Lower lobe of right lung (tissue), 2 donors: ENCODE measurements at places on chromosomes 5 and 9. TPM values are rescaled to one million over a fixed set of nuclear protein-coding genes. Genes with fewer than 3 reads are reported as not detected.

Gene SPINK13
- not detected for total RNA-seq

Gene KIAA0825
- total RNA-seq: 5.5 TPM

Gene KCNN2
- total RNA-seq: 1.2 TPM

Gene FOXD4L3
- 0.21 TPM for total RNA-seq

Gene ZDHHC11
- total RNA-seq: 28.7 TPM

Gene SAPCD2
- total RNA-seq: 0.86 TPM

Gene COL5A1
- 29.0 TPM for total RNA-seq

Gene NPR3
- 35.8 TPM for total RNA-seq

- H3K27ac ChIP-seq: no peak overlapping the region
- no peaks in the 10 kb centered on the region for H3K4me1 ChIP-seq
- H3K4me3 ChIP-seq: no peak overlapping the region
- H3K27me3 ChIP-seq: no peaks in the 10 kb centered on the region
- H3K36me3 ChIP-seq: peaks cover 22% of the 10 kb centered on the region
- DNase-seq: no peak
Measured at GRCh38 chr5:62627901-62628300, 49.3 kb downstream of the LRRC70 start.

GRCh38 chr5:170923910-170924620, 62.2 kb downstream of the RANBP17 start:
- no peaks in the 10 kb centered on the region for H3K4me1 ChIP-seq
- H3K4me3 ChIP-seq: no peak overlapping the region
- DNase-seq: no peak

GRCh38 chr5:74594137-74595040, 46.1 kb downstream of the ENC1 start:
- H3K4me1 ChIP-seq: peaks cover 13% of the 10 kb centered on the region
- no peak for DNase-seq
- H3K4me3 ChIP-seq: no peak overlapping the region
- H3K36me3 ChIP-seq: no peaks in the 10 kb centered on the region
- H3K27me3 ChIP-seq: no peaks in the 10 kb centered on the region

DNA sequence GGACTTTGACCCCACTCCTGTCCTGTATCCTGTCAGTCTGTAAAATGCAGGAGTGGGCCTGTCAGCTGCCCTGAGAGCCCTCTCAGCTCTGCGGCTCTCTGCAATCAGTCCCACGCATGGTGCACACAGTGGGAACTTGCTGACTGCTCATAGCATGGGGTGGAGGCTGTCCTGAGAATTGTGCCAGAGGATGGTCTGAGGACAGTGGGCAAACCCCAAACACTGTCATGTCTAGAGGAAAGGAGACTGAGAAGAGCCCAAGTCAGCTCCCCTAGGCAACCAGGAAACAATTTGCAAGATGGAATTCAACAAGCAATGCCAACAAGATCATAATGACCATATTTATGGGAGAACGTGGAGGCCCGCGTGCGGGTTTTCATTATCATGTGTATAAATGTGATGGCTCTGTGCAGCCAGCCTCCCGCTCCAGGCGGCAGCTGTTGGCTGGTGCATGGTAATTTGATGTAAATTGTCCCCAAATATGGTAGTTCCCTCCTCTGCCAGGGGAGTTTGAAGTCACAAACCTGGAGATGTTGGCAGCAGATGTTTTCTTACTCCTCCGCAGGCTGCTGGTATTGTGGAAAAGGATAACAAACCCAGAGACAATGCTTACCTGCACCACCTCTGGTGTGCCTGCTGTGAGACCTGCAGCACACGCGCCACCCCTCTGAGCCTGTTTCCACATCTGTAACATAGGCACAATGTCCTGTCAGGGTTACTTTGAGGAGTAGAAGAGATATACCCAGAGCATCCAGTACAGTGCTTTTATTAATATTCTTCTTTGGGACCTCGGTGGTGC, 39.8 kb upstream of the ALDH1B1 start:
- no peaks in the 10 kb centered on the region for H3K36me3 ChIP-seq
- no peak overlapping the region for H3K27ac ChIP-seq
- DNase-seq: no peak
- no peaks in the 10 kb centered on the region for H3K4me1 ChIP-seq
- no peaks in the 10 kb centered on the region for H3K27me3 ChIP-seq
- H3K4me3 ChIP-seq: no peak overlapping the region

GRCh38 chr5:169978714-169979113, 1.6 kb downstream of the INSYN2B start:
- no peak overlapping the region for H3K4me3 ChIP-seq
- H3K36me3 ChIP-seq: peaks cover 4% of the 10 kb centered on the region
- H3K4me1 ChIP-seq: no peaks in the 10 kb centered on the region
- DNase-seq: no peak

GRCh38 chr5:178214160-178214803, 9.9 kb downstream of the HNRNPAB start:
- H3K27me3 ChIP-seq: no peaks in the 10 kb centered on the region
- H3K4me1 ChIP-seq: peaks cover 13% of the 10 kb centered on the region
- no peak overlapping the region for H3K27ac ChIP-seq
- peaks cover 83% of the 10 kb centered on the region for H3K36me3 ChIP-seq
- peak; percentile 16 for DNase-seq

DNA sequence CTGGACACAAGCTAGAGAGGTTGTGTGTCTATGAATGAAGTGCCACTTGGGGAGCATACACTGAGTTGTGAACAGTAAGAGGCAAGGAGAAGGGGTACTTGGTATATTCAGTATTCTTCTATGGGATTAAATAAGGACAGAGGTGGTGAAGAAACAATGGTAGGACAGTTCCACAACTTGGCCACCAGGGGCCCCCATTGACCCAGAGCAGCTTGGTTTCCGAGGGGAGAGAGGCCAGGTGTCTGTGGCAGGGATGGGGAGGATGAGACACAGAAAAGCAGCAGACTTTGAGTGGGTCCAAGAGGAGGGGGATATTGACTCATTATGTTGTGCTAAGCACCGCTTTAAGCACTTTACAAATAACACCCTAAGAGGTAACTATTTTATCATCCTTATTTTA, 220.6 kb downstream of the MELK start:
- no peaks in the 10 kb centered on the region for H3K36me3 ChIP-seq
- no peaks in the 10 kb centered on the region for H3K27me3 ChIP-seq
- no peak for DNase-seq
- no peak overlapping the region for H3K27ac ChIP-seq
- no peaks in the 10 kb centered on the region for H3K4me1 ChIP-seq

- H3K4me3 ChIP-seq: no peak overlapping the region
- no peaks in the 10 kb centered on the region for H3K27me3 ChIP-seq
- H3K4me1 ChIP-seq: peaks cover 9% of the 10 kb centered on the region
- no peak overlapping the region for H3K27ac ChIP-seq
- no peaks in the 10 kb centered on the region for H3K36me3 ChIP-seq
- no peak for DNase-seq
Measured at GRCh38 chr5:40601198-40601868, 78.4 kb upstream of the PTGER4 start.

GRCh38 chr9:107942291-107942690, 452.7 kb upstream of the KLF4 start:
- H3K4me3 ChIP-seq: no peak overlapping the region
- no peaks in the 10 kb centered on the region for H3K36me3 ChIP-seq
- DNase-seq: no peak
- H3K4me1 ChIP-seq: no peaks in the 10 kb centered on the region
- H3K27ac ChIP-seq: no peak overlapping the region
- no peaks in the 10 kb centered on the region for H3K27me3 ChIP-seq

DNA sequence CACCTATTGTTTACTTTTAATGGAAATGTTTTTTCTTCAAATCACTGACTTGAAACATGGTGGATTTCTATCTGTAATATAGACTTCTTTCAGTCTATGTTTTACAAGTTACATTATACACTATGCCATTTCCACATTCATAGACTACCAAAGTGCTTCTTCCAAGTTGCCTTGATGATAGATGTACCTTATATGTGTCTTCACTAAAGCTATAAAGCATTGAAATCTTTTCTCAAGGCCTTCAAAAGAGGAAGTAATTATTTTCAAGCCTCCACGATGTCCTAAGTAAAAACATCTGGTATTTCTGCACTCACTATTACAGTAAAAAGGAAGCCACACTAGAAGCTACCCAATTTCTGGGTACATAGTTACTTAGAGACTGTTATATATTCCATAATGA, 113.3 kb downstream of the FGF10 start:
- no peak overlapping the region for H3K27ac ChIP-seq
- H3K27me3 ChIP-seq: no peaks in the 10 kb centered on the region
- H3K4me1 ChIP-seq: no peaks in the 10 kb centered on the region

- H3K27ac ChIP-seq: no peak overlapping the region
- H3K36me3 ChIP-seq: no peaks in the 10 kb centered on the region
- no peak for DNase-seq
- no peaks in the 10 kb centered on the region for H3K27me3 ChIP-seq
- no peak overlapping the region for H3K4me3 ChIP-seq
Measured at GRCh38 chr5:116436674-116437350, 137.8 kb downstream of the SEMA6A start.

DNA sequence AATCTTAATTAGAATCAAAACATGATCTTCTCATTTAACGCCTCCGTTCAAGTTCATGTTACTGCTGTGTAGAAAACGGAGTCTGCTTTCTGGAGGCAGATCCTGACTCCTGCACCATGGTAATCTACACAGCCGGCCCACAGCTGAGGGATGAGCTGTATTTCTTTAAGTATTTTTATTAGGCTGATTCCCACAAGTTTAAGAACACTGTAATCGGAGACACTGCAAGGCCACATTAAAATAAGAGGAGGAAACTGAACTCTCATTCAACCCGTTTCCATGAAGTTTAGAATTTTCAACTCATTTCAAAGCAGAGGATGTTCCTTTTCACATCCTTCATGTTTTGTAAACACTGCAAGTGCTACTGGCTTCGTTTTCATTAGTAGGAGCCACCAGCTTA, 372.2 kb downstream of the NFIB start:
- H3K27me3 ChIP-seq: no peaks in the 10 kb centered on the region
- no peaks in the 10 kb centered on the region for H3K36me3 ChIP-seq
- H3K4me1 ChIP-seq: peaks cover 4% of the 10 kb centered on the region
- DNase-seq: no peak
- no peak overlapping the region for H3K4me3 ChIP-seq

- H3K4me3 ChIP-seq: no peak overlapping the region
- peaks cover 4% of the 10 kb centered on the region for H3K36me3 ChIP-seq
- no peak overlapping the region for H3K27ac ChIP-seq
- H3K4me1 ChIP-seq: peaks cover 6% of the 10 kb centered on the region
Measured at GRCh38 chr5:103006921-103007320, 113.0 kb downstream of the GIN1 start.

DNA sequence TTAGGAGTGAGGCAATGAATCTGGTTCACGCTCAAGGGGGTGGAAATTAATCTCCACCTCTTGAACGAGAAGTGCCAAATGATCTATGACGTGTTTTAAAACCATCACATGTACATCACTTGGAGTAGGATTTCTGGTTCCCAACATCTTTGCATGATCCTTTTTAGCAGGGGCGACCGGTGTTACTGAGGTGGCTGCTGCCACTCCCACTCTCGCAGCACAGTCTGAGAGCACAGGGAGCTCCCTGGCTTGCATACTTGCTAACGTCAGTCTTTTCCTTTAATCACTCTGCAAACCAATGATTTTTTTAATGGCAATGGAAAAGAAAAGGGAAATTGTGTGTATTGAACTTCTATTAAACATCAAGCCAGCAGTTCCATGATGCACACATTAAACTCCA, 624.4 kb downstream of the IRX1 start:
- no peaks in the 10 kb centered on the region for H3K4me1 ChIP-seq
- H3K4me3 ChIP-seq: no peak overlapping the region
- no peaks in the 10 kb centered on the region for H3K27me3 ChIP-seq
- DNase-seq: no peak

GRCh38 chr9:133121915-133122550, 993 bp upstream of the RALGDS start:
- peak; percentile 76 for DNase-seq
- no peak overlapping the region for H3K4me3 ChIP-seq
- H3K4me1 ChIP-seq: peaks cover 79% of the 10 kb centered on the region
- no peaks in the 10 kb centered on the region for H3K27me3 ChIP-seq
- peak overlapping the region; percentile 83 for H3K27ac ChIP-seq
- H3K36me3 ChIP-seq: no peaks in the 10 kb centered on the region

DNA sequence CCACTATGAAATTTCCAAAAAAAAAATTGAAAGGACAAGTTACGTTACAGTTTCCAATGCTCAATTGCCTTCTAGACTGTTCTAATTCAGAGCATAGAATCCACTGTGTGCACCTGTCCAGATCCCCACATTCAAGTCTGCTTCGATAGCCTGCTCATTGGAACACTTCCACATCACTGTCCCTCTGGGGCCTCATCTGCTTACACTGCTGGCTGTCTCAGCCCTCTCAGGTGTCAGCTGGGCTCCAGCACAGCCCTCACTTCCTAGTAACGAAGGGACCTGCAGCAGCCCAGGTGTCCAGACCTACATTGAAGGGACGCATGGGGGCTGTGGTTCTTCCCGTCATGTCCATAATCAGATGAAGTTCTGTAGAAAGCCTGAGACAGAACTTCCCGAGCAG, 94.3 kb upstream of the EMB start:
- no peak overlapping the region for H3K27ac ChIP-seq
- no peak for DNase-seq
- no peaks in the 10 kb centered on the region for H3K27me3 ChIP-seq
- no peak overlapping the region for H3K4me3 ChIP-seq
- no peaks in the 10 kb centered on the region for H3K36me3 ChIP-seq
- no peaks in the 10 kb centered on the region for H3K4me1 ChIP-seq

DNA sequence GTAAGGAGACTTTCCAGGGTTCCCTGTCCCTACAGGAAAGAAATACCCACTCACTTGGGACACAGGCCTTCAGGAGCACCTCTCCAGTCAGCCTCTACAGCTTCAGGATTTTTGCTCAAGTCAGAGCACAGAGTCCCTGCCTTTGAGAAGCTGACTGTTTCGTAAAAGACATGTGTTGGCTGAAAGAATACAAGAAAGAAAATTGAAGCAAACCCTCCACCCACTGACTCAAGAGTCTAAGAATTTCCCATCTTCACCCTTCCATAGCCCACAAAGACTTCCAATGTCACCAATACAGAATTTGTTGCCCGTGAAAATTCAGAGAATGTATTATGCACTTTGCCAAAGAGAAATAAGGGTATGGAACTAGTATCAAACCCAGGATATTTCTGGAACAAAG, 53.0 kb upstream of the ZNF622 start:
- no peaks in the 10 kb centered on the region for H3K4me1 ChIP-seq
- no peak overlapping the region for H3K27ac ChIP-seq
- no peaks in the 10 kb centered on the region for H3K27me3 ChIP-seq

DNA sequence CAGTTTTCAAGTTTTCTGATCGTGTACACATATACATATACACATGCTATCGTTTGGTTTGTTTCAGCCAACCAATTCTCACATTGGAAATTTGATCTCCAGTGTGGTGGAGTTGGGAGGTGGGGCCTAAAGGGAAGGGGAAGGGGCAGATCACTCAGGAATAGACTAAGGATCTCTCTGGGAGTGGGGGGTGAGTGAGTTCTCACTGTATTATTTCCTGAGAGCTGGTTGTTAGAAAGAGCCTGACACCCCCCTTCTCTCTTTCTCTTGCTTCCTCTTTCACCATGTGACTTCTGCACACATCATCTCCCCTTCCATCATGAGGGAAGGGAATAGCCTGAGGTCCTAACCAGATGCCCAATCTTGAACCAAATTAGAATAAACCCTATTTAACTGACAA, 551.7 kb downstream of the MAT2B start:
- no peak overlapping the region for H3K4me3 ChIP-seq
- DNase-seq: no peak
- H3K36me3 ChIP-seq: no peaks in the 10 kb centered on the region
- no peaks in the 10 kb centered on the region for H3K27me3 ChIP-seq
